Keratinocyte (primary cell): ENCODE measurements at places on chromosomes 5 and 9. TPM values are rescaled to one million over a fixed set of nuclear protein-coding genes. Genes with fewer than 3 reads are reported as not detected.

The RASGRF2 gene
- 0.03 to 0.07 TPM (median 0.05 TPM) in 3 replicates for polyA plus RNA-seq

The CETN3 gene
- 8.4 to 31.2 TPM (median 10.8 TPM) in 3 replicates for polyA plus RNA-seq

The TNFSF15 gene
- 0.84 to 1.1 TPM (median 0.89 TPM) in 3 replicates for polyA plus RNA-seq

The TLR4 gene
- polyA plus RNA-seq: 0.05 to 0.09 TPM (median 0.07 TPM) in 3 replicates

GRCh38 chr5:135158314-135158697, 124.3 kb upstream of the PITX1 start:
- no peaks in the 10 kb centered on the region for H3K36me3 ChIP-seq
- peaks cover 16% of the 10 kb centered on the region for H3K4me1 ChIP-seq
- peaks cover 12% of the 10 kb centered on the region for H3K27me3 ChIP-seq
- no peak for DNase-seq

DNA sequence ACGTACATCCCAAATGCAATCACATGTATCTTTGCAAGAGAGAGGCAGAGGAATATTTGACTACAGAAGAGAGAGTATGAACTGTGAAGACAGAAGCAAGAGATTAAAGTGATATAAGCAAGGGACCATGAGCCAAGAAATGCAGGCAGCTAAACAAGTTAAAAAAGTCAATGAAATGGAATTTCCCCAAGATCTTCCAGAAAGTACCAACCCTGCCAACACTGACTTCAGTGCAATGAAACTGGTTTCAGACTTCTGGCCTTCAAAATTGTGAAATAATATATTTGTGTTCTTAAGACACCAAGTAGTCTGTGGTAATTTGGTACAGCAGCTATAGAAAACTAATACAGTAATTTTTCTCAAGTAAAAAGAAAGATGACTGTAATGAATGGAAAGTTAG, 20.9 kb downstream of the FOXI1 start:
- DNase-seq: no peak
- H3K4me1 ChIP-seq: no peaks in the 10 kb centered on the region
- no peak overlapping the region for H3K27ac ChIP-seq
- no peaks in the 10 kb centered on the region for H3K36me3 ChIP-seq
- no peak overlapping the region for H3K4me3 ChIP-seq

GRCh38 chr9:34552606-34552981, 29.8 kb upstream of the ENHO start:
- peaks cover 39% of the 10 kb centered on the region for H3K27me3 ChIP-seq
- no peak overlapping the region for H3K4me3 ChIP-seq
- H3K4me1 ChIP-seq: no peaks in the 10 kb centered on the region
- H3K27ac ChIP-seq: no peak overlapping the region
- no peak for DNase-seq

DNA sequence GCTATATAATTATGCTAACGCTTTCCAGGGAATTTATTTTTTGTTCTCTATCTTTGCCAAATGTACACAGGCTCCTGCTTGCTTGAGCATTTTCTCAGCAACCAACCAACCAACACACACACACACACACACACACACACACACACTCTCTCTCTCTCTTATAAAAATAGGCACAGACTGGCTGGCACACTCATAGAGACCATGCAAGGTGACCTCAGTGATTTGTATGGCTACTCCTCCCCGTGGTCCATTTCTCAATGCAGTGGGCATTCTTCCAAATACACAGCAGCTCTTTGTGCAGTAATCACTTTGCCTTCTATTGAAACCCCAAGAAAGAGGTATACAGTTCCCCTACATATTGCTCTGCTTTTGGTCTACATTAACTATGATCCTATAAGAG, 416.0 kb downstream of the MAN2A1 start:
- no peak overlapping the region for H3K27ac ChIP-seq
- peaks cover 21% of the 10 kb centered on the region for H3K27me3 ChIP-seq
- H3K4me3 ChIP-seq: no peak overlapping the region
- H3K4me1 ChIP-seq: no peaks in the 10 kb centered on the region
- H3K36me3 ChIP-seq: no peaks in the 10 kb centered on the region

- H3K4me1 ChIP-seq: peaks cover 8% of the 10 kb centered on the region
- H3K27ac ChIP-seq: no peak overlapping the region
Observed at GRCh38 chr9:99966716-99967115, 60.3 kb downstream of the STX17 start.

- peaks cover 33% of the 10 kb centered on the region for H3K4me1 ChIP-seq
- peak overlapping the region; percentile 41 for H3K4me3 ChIP-seq
- no peak for DNase-seq
- H3K27me3 ChIP-seq: no peaks in the 10 kb centered on the region
- H3K27ac ChIP-seq: peak overlapping the region; percentile 33
Observed at GRCh38 chr9:130186839-130187522, 14.8 kb downstream of the NCS1 start.

DNA sequence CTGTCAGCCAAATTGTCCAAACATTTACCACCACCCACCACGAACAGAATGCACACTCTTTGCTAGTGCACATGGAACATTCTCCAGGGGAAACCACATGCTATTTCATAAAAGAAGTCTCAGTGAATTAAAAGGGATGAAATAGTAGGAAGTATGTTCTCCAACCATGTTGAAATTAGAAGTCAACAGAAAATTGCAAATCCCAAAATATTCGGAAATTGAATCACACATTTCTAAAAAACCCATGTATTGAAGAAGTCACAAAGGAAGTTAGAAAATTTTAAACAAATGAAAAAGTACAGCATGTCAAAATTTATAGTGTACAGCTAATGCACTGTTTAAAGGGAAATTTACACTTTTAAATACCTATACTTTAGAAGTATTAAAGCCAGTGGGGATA, 50.8 kb downstream of the TGFBR1 start:
- H3K4me3 ChIP-seq: no peak overlapping the region

- no peaks in the 10 kb centered on the region for H3K27me3 ChIP-seq
- DNase-seq: no peak
- H3K4me3 ChIP-seq: no peak overlapping the region
- H3K36me3 ChIP-seq: no peaks in the 10 kb centered on the region
- no peak overlapping the region for H3K27ac ChIP-seq
Observed at GRCh38 chr9:120212853-120213200, 367.1 kb downstream of the CDK5RAP2 start.
